Activated CD4-positive, alpha-beta T cell treated with anti-CD3 and anti-CD28 coated beads for 4 hours (primary cell): ENCODE measurements at places on chromosomes 4 and X.

- no peak for DNase-seq
Observed at GRCh38 chrX:15600745-15601144, at the start of gene ACE2. ACE2 (minus strand) TSS chrX:15600960; CDS start chrX:15600911, 49 bp downstream.

- DNase-seq = peak; percentile 3
Observed at GRCh38 chr4:147683188-147683591, 773 bp downstream of the PRMT9 start.

DNA sequence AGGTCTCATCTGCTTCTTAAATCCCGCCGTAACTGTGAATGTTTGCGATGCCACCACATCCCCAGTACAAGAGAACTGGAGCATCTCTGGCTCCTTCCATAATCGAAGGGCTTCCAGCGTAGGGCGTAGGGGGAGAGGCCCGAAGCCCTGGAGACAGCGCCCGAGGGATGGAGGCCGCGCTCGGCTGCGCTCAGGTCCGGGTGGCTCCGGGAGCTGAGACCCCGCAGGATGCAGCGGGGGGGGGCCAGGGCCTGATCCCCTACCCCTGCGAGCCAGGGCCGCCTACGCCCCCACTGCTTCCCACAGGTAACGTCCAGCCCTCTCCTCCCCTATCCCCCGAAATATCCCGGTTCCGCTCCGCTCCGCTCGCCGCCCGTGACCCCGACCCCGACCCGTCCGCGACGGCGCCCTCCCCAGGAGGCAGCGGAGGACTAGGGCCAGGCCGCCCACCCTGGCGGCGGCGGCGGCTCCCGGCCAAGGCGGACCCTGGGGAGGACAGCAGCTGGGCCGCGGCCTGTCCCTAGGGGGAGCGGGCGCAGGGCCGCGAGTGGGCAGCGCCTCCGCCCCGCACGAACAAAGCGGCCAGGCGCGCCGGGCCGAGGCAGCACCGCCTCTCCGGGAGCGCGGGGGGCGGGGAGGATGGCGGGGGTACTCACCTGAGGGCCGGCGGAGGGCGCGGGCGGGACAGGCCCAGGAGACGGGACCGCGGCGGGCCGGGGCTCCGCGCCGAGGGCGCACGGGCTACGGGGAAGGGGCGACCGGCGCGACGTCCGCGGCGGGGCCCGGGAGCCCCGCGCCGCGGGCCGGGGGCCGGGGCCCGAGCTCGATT lies 723 bp downstream of the WDFY3 start:
- DNase-seq = no peak

GRCh38 chrX:129933700-129934099 lies 27.7 kb downstream of the UTP14A start:
- no peak for DNase-seq

- DNase-seq = no peak
Observed at GRCh38 chr4:94160774-94161173, 46.9 kb upstream of the SMARCAD1 start.

DNA sequence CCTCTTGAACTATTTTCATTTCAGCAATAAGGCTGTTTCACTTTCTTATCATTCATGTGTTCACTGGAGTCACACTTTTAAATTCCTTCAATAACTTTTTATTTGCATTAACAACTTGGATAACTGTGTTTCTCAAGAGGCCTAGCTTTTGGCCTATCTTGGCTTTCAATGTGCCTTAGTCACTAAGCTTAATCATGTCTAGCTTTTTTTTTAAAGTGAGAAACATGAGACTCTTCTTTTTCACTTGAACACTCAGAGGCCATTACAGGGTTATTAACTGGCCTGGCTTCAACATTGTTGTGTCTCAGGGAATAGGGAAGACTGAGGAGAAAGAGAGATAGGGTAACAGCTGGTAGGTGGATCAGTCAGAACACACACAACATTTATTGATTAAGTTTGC lies 64.0 kb upstream of the VCX2 start:
- no peak for DNase-seq

DNA sequence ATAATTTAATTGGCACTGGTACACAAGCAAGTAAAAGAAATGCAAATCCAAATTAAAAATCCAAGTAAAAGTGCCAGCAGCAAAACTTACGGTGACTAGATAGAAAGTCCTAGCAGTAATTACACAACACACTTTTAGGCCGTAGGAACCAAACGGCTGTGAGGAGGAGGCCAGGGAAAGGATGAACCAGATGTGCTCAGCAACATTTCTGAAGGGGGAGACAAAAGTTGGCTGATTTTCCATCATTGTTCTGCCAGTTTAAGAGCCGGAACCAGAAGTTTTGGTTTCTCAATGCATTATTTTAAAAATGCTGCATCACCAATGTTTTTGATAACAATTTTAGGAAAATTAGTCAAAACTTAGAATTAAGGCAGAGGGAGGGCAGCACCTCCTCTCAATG lies 68.7 kb upstream of the ENPP6 start:
- DNase-seq = no peak

- DNase-seq = no peak
Observed at GRCh38 chr4:176584031-176584606, 208.6 kb downstream of the VEGFC start.

- no peak for DNase-seq
Observed at GRCh38 chr4:126269106-126269505, 954.4 kb downstream of the FAT4 start.
